AG04449 (cell line): ENCODE measurements at places on chromosomes 3 and 15.

GRCh38 chr3:10753964-10754363 is 62.1 kb upstream of the SLC6A11 start:
- DNase-seq = no peak

GRCh38 chr3:188979669-188980310 is 192.0 kb upstream of the TPRG1 start:
- DNase-seq = no peak

GRCh38 chr15:38217191-38217595 is 35.4 kb upstream of the SPRED1 start:
- peak; percentile 54 for DNase-seq

DNA sequence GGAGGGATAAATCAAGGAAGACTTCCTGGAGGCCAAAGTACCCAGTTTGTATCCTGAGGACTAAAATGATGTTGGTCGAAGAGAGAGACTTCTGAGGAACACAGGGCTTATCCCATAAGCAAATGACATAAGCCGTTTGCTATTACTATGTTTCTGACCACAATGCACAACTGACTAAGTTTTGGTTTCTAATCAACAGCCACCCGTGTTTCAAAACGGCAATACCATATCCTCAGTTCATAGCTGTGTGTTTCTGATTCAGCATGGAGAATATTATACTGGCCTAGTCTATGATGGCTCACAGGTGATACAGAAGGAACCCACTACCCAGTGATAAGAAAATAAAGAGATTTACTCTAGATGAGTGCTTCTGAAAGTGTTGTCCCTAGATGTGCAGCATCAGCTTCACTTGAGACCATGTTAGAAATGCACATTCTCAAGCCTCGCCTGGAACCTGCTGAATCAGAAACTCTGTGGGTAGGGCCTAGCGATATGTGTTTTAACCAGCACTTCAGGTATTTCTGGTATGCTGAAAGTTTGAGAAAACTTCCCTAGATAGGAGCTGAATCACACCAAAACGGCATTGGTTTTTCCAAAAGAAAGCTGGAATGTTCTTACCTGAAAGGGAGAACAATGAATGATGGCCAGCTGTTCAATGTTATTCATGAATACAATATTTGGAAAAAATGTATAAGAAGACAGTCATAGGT is 639.7 kb upstream of the NR2F2 start:
- no peak for DNase-seq

- no peak for DNase-seq
Measured at GRCh38 chr15:70379134-70379533, 281.4 kb upstream of the TLE3 start.

- no peak for DNase-seq
Measured at GRCh38 chr3:40741729-40742128, 217.0 kb downstream of the ZNF621 start.
